ENCODE measurements at places on chromosomes 5 and 9. TPM values are rescaled to one million over a fixed set of nuclear protein-coding genes. Genes with fewer than 3 reads are reported as not detected.

The DOCK8 gene
- total RNA-seq: 0.32 TPM

The FOXD4L5 gene
- not detected for total RNA-seq

The TSSK1B gene
- total RNA-seq: not detected

The LMX1B gene
- 1.7 TPM for total RNA-seq

The FUT7 gene
- total RNA-seq: not detected

The GDA gene
- 1.3 TPM for total RNA-seq

The NRARP gene
- 5.9 TPM for total RNA-seq

The RNF224 gene
- total RNA-seq: 0.24 TPM

The PDE6A gene
- 0.08 TPM for total RNA-seq

The DBH gene
- not detected for total RNA-seq

The PRRT1B gene
- total RNA-seq: 0.80 TPM

The LCN15 gene
- not detected for total RNA-seq

The GPR21 gene
- total RNA-seq: not detected

The SPTAN1 gene
- total RNA-seq: 137 TPM

The TNFSF15 gene
- total RNA-seq: 0.41 TPM

The PDZD2 gene
- total RNA-seq: 0.07 TPM

The HTR1A gene
- total RNA-seq: not detected

The ACOT12 gene
- not detected for total RNA-seq

The SLC34A1 gene
- not detected for total RNA-seq

The C5orf15 gene
- 62.4 TPM for total RNA-seq

The PELO gene
- 20.4 TPM for total RNA-seq

The IFNA21 gene
- total RNA-seq: not detected

The CTSL gene
- total RNA-seq: 1,037 TPM

The DDX4 gene
- total RNA-seq: 0.02 TPM

The FSD1L gene
- total RNA-seq: 2.9 TPM

The SLC23A1 gene
- total RNA-seq: 1.5 TPM

The HACD4 gene
- total RNA-seq: 0.80 TPM

The IL5 gene
- not detected for total RNA-seq

The LPAR1 gene
- 10.8 TPM for total RNA-seq

The RICTOR gene
- 10.7 TPM for total RNA-seq

The SLC36A3 gene
- not detected for total RNA-seq

The PCDHGA9 gene
- total RNA-seq: not detected

The CCNH gene
- total RNA-seq: 40.1 TPM

The IL4 gene
- total RNA-seq: not detected

The RGS7BP gene
- total RNA-seq: not detected

The C9orf153 gene
- not detected for total RNA-seq

The BARHL1 gene
- not detected for total RNA-seq

The GRM6 gene
- total RNA-seq: not detected

The RC3H2 gene
- 19.0 TPM for total RNA-seq

The SCGB3A2 gene
- not detected for total RNA-seq

The MYOT gene
- not detected for total RNA-seq

The TMEM252 gene
- total RNA-seq: not detected

The PRSS3 gene
- 11.1 TPM for total RNA-seq

The PNPLA7 gene
- total RNA-seq: 0.75 TPM

The N4BP3 gene
- total RNA-seq: 1.2 TPM

The SNAPC3 gene
- 19.0 TPM for total RNA-seq

The NHP2 gene
- 398 TPM for total RNA-seq

The ANKRD33B gene
- 11.0 TPM for total RNA-seq

The FBXL7 gene
- 1.6 TPM for total RNA-seq

The PLPP7 gene
- total RNA-seq: 0.05 TPM

The WDR38 gene
- not detected for total RNA-seq

The CA9 gene
- 5.3 TPM for total RNA-seq

The MPDZ gene
- total RNA-seq: 12.9 TPM

The HAND1 gene
- total RNA-seq: 0.17 TPM

The FST gene
- 13.3 TPM for total RNA-seq

Measured in A549 treated with CpdA at 1 μM for 4 hours (cell line).